ENCODE measurements at places on chromosomes 5 and 9.
A peak's percentile ranks its signal among the peaks of the same experiment; 100 is the strongest.

GRCh38 chr9:116760636-116761035, 73.5 kb downstream of the TRIM32 start:
- DNase-seq = no peak

- no peak for DNase-seq
Measured at GRCh38 chr5:180178531-180179441, 30.2 kb downstream of the RASGEF1C start.

- DNase-seq = no peak
Measured at GRCh38 chr9:95766906-95767305, 108.6 kb upstream of the ERCC6L2 start.

DNA sequence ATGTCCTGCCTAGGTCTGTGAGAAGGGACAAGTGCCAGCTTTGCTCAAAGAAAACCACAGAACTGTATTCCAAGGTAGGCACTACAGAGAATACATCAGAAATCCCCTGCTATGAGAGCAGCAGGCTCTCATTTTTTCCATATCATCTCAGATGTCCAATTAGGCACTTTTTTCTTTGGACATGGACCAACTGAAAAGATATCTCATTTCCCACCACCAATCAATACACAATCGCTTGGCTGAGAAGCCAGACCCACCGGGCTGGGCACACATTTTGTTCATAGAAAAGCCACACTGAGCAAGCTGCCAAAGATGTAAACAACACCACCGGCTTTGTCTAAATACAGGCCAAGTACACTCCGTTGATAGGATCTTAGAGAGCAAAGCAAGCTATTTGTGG, 25.9 kb downstream of the STOM start:
- DNase-seq = no peak

- no peak for DNase-seq
Measured at GRCh38 chr9:114889802-114890224, 40.6 kb downstream of the TNFSF8 start.

DNA sequence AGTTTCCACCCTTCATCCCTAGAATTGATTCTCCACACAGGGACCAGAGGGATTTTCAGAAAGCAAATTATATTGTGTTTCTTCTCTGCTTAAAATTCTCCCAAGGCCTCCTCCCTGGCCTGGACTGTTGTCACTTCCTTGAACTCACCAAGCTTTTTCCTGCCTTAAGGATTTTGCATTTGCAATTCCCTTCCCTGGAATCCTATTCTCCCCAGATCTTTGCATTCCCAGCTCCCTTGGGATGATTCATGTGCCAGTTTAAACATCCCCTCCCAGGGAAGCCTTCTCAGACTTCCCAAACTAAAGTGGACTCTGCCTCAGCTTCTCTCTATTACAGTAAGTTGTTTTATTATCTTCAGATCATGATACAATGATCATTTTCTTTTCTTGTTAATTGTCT, 35.2 kb upstream of the PDE8B start:
- no peak for DNase-seq

DNA sequence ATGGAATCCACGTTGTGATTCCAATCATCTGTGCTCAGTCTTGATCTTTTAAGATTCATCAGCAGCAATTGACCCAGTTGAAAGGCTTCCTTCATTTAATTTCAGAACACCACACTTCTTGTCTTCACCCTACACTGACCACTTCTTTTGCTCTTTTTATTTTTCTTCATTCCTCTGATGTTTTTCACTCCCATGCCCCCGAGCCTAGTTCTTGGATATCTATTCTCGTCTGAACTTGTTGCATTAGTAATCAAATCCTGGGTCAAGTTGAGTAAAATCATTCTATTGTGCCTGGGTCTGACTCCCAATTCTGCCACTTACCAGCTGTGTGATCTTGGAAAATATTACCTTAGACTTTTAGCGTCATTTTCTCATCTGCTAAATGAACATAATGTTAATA, 356.5 kb downstream of the CDH12 start:
- DNase-seq = no peak

DNA sequence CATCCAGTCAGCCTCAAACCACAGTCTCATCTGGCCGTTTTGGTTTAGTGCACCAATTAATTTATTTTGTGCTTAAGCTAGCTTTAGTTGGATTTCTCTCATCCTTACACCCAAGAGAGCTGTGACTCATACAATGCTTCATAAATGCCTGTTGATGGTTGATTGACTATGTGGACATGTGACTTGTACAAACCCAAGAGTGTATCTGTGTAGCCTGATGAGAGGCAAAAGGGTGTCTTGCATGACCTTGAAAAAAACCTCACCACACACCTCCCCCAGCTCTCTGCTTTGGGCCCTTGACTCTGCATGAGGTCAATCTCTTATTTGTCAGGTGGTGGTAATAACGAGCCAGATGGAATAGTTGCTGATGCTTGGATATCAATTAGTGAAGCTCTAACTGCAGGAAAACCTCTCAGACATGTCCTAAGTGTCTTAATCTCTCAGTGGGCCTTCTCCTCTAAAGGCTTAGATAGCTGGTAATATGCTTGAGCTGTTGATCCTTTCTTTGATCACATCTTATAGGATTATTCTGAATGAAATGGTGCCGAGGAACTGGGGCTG, 10.6 kb upstream of the GLRA1 start:
- DNase-seq = no peak

GRCh38 chr5:42228279-42228678, 195.0 kb upstream of the GHR start:
- DNase-seq = no peak

DNA sequence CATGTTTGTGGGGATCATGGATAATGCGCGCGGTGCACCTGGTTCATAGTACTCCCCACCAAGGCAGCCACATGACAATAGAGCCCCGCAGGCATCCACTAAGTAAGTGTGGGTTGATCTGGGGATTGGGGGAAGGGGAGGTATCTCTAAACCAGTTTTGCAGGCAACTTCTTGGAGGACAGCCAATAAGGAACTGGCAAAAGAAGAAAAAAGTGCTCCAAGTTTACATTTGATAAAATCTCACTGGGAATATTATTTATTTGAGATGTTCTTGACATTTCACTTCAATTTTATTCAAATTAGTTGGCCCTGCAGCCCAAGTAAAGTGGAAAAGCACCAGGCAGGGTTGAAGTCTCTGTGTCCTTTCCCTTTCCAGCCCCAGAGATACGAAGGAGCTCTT, 8.5 kb downstream of the FBP1 start:
- DNase-seq = no peak

- peak; percentile 56 for DNase-seq
Measured at GRCh38 chr9:128552744-128553440, 505 bp downstream of the SPTAN1 start.

GRCh38 chr5:89967771-89968444, 441.6 kb downstream of the CETN3 start:
- no peak for DNase-seq

- DNase-seq = no peak
Measured at GRCh38 chr5:126914801-126915436, 115.4 kb downstream of the MARCHF3 start.

DNA sequence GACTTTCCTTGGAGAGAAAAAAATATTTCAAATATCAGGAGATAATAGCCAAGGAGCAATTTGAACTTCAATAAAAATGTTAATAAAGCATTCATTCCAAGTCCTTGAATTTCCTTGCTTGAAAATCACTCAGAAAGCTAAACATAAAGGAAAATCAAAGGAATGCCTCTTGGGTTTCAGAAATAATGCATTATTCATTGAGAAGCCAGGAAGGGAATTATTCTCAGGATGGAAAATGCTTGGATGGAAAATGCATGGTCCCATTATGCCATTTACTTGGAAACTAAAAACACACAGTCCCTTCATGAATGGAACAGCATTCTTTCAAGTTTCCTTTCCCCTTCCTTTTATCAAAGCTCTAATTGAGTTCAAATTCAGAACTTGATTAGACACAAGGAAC, 160.9 kb downstream of the LPAR1 start:
- no peak for DNase-seq

DNA sequence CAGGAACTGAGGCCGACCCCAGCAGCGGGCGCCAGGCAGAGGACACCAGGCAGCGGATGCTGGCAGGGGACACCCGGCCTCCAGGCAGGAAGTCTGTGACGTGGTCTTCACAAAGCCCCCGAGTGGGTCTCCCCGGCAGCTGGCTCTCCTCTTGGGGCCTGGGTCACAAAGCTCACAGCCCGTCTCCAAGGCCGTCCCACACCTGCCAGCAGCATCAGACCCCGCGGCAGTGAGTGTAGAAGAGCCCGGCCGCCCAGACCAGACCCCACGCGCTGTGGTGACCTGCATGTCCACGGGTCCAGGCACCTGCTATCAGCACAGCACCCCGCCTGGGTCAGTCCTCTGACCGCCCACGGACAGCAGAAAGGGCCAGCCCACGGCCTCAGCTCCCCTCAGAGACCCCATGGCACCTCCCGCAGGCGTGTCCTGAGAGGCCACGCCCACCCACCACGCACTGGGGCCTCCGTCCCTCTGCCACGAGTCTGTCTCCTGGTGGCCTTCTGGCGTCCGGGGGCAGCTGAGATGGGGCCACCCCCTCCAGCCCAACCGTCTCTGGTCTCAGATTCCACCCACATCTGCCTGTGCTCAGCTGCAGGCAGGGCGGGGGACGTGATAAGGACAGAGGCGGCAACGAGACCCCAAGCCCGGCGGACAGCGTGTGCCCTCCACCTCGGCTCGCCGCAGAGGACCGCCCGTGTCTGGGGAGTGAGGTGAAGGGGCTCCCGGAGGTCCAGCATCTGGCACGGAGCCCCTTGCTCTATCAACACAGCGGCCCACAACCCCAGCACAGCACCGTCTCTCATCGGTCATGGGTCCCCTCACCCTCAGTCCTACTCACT, 34.2 kb downstream of the EXD3 start:
- no peak for DNase-seq

GRCh38 chr5:36751886-36752285, 124.7 kb upstream of the NIPBL start:
- DNase-seq = no peak

DNA sequence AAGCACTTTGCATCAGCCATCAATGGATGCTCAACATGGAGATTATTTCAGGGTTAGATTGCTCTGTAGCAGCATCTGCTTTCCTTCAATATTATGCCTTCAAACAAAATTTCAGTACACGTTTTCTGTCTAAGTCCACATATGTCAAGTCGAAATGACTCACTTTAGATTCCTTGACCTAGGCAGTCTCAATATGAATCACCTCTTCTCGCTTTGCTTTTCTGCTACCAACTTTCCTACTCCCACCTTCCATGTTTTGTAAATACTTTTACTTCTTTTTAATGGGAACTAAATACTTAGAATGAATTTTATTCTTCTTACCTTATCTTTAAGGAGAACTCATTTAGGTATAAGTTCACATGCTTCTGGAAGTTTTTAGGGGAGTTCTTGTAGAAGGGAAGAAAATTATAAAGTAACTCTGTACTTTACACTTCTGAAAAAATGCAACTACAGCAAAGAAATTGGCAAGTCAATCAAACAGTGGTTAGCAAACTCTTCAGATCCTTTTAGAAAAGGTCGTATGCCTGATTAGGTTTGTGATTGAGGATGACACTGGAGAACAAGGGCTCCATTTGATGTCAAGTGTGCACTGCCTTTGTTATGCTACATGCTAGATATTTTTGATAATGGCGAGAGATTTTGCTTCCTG, 478.5 kb upstream of the SMARCA2 start:
- DNase-seq = no peak

- DNase-seq = no peak
Measured at GRCh38 chr9:92617951-92618510, 51.9 kb downstream of the IPPK start.

DNA sequence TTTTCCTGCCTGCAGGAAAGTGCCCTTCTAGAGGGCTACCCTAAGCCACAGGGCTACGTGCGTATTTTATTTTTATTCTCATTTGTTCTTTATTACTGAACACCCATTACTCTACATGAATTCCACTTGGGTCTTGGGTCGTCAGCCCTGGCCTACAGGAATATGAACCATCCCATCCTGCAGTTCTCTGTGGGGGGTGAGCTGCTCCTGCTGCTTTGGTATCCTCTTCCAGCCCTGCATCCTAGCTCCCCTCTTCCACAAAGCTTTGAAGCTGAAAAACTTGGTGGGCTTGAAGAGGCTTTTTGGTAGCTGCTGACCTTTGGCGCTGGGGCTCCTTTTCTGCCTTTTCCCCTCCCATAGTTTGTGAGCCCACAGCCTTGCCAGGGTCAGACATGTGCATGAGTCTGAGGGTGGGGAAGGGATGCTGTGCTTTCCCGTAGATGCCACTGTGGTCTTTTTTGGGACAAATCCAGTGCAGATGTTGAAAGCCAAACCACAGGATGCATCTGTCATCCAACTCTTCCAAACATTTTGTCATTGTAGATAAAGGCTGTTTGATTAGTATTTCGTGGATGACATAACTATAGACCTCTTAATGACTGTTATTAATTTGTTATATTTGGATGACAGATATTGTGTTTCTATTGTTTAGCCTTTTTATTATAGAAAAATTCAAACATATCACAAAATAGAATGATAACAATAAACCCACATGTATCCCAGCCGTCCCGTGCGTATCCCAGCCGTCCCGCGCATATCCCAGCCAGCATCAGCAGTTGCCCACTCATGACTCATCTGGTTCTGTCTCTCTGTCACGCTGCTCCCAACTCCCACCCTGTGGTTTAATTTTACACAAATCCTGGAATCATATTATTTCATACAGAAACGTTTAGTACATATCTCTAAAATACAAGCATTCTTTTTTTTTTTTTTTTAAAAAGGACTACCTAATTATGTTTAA, 43.9 kb downstream of the SLC46A2 start:
- DNase-seq = no peak

DNA sequence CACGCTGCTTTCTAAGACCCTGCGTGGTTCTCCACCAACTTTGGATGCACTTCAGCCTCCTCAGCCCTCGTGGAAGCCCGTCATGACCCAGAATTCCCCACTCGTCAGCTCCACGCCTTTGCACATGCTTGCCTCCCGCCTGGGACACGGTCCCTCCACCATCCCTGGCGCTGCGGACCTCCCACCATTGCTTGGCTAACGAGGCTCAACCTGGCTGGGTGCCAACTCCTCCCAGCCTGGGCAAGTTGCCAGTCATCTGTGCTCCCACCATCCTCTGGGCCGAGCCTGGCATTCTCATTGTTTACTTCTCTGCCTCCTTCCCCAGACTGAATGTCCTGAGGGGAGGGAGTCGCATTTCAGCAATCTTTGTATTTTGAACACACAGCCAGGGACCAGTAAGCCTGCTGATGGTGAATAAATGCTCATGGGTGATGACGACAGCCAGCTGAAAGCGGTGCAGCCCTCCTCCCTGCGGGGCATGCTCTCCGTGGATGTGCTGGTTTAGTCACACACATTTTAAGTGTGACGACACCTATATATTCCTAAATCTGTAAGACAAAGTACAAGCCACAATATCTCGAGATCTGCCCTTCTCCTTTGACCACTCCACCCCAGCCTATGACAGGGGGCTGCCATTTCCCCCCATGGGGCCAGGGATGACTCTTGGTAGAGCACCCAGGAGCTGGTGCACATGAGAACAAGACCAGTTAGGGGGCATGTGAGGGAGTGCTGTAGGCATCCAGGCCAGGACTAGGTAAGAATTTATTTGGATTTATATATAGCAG, 37.6 kb downstream of the ANKRD33B start:
- peak; percentile 92 for DNase-seq

DNA sequence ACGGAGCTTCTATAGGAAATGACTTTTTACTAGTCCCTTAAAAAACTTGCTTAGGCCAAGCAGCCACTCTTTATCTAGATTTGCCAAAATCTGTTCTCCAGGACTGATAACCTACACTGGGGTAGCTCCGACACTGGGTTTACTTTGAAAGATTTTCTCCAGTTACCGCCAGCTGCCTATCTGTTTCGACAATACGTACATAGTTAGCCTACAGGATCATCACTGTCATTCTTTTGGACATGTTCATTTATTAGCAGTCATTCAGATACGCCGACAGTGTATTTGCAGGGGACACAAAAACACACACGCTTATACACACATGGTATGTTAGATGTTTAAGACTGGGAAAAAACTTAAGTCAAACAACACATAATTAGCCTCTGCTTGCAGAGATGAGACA, 225.7 kb downstream of the DCP2 start:
- no peak for DNase-seq

Measured in psoas muscle (tissue), 8 donors.